ENCODE measurements at places on chromosomes 6 and 20.
A peak's percentile ranks its signal among the peaks of the same experiment; 100 is the strongest.

DNA sequence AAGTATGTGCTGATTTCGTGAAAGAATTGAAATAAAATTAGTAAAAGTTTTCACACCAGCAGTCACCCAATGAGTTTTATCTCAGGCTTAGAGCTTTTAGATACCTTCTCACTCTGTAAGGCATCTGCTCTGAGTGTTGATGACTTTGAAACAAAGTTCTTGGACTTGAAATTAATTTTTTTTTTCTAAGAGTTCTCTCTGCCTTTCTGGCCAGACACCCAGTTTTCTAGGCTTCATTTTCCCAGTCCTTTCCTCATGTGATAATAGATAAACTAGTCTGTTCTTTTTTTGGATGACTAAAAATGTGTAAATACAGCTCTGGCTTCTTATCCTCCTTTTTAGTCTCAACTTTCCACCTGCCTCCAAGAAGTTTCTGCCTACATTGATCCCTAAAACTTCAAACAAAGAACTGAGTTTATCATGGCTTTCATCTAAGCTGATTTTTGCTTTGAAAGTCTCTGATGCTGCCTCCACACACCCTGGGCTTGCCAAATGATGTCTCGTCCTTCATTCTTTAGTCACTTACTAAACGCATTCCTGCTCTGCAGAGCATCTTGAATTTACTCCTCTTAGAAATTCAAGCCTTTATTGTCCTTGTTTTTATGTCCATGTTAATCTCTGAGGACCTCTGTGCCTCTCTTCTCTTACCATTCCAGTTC is 32.7 kb downstream of the SLX4IP start:
- no peak for DNase-seq

DNA sequence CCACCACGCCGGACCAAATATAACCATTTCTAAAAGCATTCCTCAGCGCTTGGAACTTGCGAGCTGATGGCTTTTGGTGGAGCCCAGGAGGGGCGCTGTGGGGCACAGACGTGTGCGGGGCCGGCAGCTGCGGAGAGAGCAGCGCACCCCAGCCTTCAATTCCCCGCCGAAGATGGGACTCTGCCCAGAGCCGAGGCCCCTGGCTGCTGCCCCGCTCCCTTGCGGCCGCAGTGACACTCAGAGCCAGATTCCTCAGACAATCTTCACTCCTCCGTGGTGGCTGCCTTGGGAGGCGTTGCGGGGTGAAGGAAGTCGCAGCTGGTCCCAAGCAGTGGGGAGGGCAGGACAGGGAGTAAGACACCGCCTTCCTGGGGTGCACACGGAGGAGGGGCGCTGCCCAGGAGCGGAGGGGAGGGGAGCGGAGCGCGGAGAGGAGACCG is 87.7 kb downstream of the TMEM242 start:
- DNase-seq: no peak

DNA sequence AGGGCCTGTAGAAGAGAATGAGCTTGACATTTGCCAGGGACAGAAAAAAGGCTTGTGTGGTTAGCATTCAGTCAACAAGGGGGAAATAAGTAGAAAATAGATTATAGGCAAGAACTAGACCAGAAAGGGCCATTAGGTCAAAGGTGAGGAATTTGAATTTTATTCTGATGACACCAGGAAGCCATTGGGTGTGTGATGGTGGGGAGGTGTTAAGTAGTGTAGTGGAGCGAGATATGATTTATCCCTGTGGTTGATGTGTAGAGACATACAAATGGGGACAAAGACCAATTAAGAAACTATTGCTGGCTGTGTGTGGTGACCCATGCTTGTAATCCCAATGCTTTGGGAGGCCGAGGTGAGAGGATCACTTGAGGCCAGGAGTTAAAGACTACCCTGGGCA is 11.0 kb downstream of the DSTN start:
- no peak for DNase-seq

DNA sequence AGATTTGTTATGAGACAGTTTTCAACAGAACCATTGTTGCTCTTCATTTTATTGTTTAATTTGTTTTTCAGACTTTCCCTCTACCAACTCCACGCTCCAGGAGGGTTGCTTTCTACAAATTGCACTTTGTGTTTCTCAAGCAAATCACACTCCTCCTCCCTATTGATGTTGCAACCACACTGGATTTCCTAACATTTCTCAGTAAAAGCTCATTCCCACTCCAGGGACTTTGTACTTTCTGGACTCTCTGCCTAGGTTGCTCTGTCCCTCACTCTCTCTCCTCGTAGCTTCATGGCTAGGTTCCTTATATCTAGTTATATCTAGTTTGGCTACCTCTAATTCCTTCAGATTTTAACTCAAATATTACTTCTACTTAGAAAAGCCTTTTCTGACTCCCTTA is 20.3 kb downstream of the PGK2 start:
- no peak for DNase-seq

DNA sequence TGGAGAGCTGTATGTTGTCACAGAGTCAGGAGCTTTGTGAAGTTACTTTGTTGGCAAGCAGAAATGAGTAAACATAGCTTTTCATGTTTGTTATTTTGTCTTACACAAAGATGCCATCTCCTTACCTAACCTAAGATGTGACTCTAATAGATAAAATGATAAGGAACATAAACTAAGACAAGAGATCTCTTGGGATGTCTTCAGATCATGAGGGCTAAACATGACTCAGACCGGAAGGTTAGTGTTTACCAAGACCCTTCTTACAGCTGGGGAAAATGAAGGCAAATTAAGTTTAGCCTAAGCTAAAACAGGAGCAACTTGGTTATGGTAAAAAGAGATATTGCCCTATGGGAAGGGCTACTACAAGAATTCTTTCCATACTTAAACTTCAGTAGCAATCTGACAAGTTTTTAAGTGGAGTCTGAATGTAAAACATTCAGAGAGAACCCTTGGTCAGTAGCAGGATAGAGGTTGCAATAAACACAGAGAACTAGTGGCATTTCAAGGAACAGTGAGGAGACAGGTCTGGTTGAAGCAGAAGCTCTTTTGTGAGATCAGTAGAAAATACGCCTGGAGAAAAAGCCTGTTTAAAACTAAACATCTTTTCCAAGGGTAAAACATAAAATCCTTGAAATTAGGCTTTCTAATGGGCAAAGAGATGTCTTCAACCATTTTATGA is 29.9 kb downstream of the SGK1 start:
- no peak for DNase-seq

DNA sequence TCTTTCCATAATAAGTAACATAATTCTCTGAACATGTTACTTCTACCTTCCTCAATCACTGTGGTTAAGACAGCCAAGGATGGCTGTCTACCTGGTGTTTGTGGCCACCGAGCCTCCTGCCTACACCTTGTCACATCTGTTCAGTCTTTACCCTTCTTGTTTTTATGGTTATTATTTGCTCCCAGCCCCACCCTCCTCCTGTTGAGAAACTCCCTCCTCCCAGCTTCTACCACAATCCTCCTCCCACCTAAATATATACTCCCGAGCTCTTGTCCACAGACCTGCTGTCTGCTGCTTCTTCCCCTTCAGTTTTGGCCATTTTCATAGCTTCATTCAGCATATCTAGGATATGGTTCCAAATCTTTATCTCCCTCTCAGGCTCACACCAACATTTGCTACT is 35.7 kb upstream of the GABRR1 start:
- DNase-seq: no peak

DNA sequence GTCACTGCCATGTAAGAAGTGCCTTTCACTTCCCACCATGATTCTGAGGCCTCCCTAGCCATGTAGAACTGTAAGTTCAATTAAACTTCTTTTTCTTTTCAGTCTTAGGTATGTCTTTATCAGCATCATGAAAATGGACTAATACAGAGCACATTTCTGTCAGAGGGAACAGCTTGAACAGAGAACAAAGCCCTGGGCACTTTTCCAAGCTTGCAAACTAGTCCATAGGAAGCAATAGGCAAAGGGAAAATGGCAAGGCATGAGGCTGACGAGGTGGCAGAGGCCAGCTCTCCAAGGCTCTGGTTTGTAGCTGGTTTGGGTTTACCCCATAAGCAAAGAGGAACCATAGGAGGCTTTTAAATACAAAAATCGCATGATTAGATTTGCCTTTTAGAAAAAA is 185.1 kb upstream of the HDDC2 start:
- no peak for DNase-seq

DNA sequence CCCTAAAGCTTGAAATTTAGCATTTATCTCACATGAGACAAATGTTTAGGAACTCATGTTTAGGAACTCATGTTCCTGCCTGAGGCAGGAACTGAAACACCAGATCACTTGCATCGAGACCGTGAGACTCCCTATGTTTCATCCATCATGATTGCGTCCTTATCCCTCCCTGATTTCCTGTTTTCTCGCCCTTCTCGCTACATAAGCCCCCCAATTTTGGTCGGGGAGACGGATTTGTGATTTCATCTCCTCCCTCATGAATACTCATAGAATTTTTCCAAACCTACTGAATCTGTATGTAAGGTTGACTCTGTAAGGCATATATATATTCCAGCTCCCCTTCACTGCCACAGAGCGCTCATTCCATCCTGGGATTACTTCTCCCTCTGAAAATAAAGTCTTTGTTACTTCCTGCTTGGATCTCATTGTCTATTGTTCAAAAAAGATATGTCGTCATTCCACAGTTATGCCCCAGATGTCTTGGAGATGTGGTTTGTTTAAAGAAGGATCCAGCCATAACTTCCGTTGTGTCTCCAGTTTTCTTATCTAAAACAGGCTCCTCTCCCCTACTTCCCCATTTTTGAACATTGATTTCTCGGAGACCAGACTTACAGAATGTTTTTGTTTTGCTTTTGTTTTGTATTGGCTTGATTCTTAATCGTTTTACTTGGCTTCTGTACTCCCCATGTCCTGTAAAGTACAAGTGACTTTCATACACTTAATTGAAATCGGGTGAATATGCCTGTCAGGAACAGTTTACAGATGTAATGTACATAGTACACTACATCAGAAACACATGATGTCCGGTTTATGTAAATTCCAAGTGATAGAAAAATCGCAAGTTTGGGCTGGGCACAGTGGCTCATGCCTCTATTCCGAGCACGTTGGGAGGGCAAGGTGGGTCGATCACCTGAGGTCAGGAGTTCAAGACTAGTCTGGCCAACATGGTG is 118.7 kb downstream of the HFE start:
- DNase-seq: peak; percentile 73

DNA sequence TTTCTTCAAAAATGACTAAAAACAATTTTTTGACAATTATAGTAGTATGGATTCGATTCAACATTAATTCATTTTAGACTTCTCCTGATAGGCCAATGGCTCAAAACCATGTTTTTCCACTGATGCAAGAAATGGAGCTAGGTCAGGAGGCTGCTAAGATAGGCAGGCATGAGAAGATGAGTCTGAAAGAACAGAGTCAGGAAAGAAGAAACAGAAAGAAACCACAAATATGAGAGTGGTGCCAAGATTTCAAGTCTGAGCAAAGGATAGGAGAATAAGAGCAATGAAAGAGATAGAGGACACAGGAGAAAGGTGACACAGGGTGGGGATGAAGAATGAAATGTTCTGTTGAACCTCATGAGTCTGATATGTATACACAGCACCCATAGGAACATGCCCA is 112.2 kb downstream of the TASP1 start:
- no peak for DNase-seq

DNA sequence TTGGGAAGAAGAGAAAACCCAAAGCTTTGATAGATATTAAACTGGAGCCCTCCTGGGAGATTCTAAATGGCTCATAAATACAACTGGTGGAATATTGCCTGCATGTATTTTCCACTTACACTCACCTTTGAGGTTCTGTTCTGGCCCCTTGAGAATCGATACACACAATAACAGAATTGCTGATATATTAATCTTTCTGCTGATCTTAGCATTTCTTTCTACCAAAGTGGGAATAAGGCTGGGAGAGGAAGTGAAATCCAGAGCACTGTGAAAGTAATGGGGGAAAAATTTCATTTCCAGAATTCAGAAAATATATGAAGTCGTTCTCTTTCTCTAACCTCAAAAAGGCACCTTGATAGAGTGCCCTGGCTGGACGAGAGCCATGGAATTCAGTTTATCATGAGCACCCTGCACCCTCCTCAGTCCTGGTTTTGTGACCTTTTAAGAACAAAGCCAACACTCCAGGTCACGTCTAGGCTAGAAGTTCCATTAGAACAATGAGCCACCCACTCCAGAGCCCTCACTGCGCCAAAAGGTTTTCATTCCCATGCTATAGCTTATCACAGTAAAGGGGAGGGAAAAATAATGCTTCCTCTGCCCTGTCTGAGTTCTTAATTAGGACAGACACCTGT is 244.5 kb downstream of the CD83 start:
- DNase-seq: no peak

GRCh38 chr6:165325609-165326008 is 16.2 kb upstream of the C6orf118 start:
- DNase-seq: no peak

GRCh38 chr6:124567401-124567800 is 394.8 kb upstream of the RNF217 start:
- DNase-seq: no peak

GRCh38 chr6:79468116-79468515 is 69.1 kb downstream of the LCA5 start:
- no peak for DNase-seq

GRCh38 chr20:9617940-9618339 is 103.5 kb downstream of the LAMP5 start:
- DNase-seq: no peak

- peak; percentile 72 for DNase-seq
These were observed 60.9 kb downstream of the RPRD1B start for GRCh38 chr20:38094373-38094891.

- no peak for DNase-seq
These were observed 2.8 kb upstream of the LRRC1 start for GRCh38 chr6:53792016-53792415.

- DNase-seq: no peak
These were observed 121.5 kb upstream of the MAN1A1 start for GRCh38 chr6:119470893-119471542.

DNA sequence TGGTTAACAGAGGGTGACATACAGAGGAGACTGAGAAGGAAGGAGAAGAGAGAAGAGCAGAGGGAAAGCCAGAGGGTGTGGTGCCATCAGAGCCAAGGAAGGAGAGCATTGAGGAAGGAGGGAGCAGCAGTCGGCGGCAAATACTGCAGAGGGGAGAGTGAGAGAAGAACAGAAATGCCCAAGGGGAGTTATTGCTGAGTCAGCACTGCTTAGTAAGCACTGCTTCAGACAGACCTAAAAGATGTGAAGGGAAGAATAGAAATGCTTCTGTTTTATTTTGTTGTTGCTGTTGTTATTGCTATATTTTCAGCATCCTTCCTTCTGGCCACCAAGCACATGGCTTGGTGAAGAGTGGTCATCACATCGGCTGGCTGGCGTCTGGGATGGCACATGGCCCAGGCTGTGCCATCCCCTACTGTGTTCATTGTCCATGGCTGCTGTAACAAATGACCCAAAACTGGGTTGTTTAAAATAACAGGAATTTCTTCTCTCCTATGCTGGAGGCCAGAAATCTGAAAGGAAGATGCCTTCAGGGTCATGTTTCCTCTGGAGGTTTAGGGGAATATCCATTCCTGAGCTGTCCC is 204.1 kb upstream of the CNR1 start:
- DNase-seq: no peak

GRCh38 chr20:40720826-40721225 is 31.8 kb upstream of the MAFB start:
- no peak for DNase-seq

GRCh38 chr6:37100745-37101144 is 69.2 kb upstream of the PIM1 start:
- no peak for DNase-seq

GRCh38 chr6:161835500-161836215 is 561.8 kb upstream of the AGPAT4 start:
- DNase-seq: no peak
